ENCODE measurements at places on chromosomes 3 and 15.
A peak's percentile ranks its signal among the peaks of the same experiment; 100 is the strongest.

- DNase-seq = no peak
Measured at GRCh38 chr3:133490468-133491351, 82.8 kb upstream of the CDV3 start.

- DNase-seq = no peak
Measured at GRCh38 chr15:94122516-94122915, 108.8 kb upstream of the MCTP2 start.

- no peak for DNase-seq
Measured at GRCh38 chr15:69725957-69726356, 273.3 kb downstream of the RPLP1 start.

DNA sequence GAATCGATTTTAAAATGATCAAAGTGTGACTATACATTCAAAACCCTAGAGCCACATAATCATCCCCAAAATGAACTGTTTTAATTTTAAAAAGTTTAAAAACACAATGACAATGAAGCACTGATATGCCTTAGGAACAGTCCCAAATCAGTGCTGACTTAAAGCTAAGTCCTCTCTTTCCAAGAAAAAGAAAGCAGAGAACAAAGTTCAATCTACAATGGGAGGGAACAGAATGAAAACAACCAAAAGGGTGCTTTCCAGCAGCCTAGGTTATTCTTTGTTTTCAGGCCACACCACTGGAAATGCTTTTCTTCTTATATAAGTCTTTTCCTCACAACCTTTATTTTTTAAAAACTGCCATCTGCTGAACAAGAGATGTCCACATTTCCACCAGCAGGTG is 7.2 kb upstream of the STIMATE start:
- DNase-seq = no peak

DNA sequence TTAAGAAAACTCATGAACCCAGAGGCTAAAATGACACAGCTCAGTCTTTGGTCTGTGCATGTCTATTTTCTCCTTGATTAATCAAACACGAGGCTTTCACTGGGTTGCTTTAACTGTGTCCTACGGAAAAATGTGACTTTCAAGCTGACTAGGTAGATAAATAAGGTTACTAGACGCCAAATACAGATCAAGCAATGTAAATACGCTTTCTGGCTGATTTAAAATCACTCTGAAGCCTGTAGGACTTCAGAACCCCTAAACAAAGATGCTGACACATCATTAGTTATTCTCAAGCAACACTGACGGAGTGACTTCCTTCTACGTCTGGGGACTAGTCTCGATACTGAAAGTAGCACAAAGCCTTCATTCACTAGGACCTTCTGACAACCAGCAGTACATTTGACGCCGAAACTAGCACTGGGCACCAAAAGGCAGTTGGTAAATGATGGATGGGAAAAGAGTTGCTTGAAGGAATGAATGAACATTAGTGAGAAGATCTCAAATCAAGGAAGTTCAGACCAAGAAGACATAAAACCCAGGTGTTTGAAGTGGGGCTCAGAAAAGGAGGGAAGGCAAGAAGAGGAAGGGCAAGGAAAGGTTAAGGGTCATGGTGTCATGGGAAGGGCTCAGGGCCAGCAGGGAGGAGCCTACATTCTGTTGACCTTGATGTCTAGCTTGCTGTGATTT is 67.1 kb upstream of the CDV3 start:
- peak; percentile 9 for DNase-seq

DNA sequence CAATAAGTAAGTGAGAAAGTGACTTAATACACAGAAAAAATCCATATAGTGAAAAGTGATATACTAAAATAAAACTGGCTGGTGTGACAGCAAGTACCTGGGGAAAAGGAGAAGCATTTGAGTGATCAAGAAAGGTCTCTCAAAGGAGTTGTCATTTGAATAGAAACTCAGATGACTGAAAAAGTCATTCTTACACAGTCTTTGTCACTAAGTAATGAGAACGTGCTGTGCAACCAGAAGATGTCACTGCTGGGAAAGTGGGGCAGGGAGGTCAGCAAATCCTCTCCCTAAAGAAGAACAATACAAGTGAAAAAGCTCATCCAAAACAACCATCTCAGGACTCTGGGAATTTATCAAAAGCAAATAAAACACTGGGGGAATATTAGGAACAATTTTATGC is 317.5 kb upstream of the TRIM42 start:
- DNase-seq = no peak
